ENCODE measurements at places on chromosomes 7 and 10.

DNA sequence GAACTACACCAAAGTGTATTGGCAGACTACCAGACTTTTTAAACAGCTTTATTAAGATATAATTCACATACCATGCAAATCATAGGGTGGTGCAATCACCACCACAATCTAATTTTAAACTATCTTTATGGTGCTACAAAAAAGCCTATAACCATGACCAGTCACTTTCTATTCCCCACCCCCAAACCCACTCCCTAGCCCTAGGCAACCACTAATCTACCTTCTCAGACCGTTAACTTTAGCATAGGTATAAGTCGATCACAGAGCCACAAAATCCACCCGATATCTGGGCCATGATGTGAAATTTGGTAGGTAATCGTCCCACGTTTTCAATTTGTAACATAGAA, 536 bp upstream of the POM121 start:
- no peak for DNase-seq

DNA sequence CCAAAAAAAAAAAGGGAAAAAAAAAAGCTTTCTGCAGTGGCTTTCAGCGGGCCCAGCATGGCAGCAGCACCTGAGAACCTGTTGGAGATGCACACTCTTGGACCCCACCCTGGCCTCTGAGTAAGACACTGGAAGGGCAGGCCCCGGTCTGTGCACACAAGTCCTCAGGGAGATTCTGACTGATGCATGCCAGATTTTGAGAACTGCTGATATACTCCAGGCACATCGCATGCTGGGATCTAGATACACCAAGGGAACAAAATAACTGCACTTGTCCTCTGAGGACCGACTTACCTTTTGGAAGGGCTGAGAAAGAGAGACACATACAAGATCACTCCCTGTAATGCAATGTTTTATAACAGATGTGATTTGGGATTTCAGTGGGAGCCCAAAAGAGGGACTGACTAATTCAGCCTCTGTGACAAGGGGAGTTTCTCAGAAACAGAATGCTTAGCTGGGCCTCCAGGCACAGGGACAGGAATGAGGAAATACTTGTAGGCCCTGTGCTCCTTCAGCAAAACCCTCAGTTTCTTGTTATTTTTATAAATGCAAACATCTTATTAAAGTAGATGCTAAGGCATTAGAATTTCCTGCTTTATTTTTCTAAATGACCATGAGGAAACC, 8.2 kb downstream of the EGFR start:
- no peak for DNase-seq

- DNase-seq, result peak; percentile 36
Observed at GRCh38 chr10:68348265-68348741, 15.6 kb upstream of the PBLD start.

- DNase-seq, result no peak
Observed at GRCh38 chr7:148245381-148245780, 345.2 kb upstream of the C7orf33 start.

DNA sequence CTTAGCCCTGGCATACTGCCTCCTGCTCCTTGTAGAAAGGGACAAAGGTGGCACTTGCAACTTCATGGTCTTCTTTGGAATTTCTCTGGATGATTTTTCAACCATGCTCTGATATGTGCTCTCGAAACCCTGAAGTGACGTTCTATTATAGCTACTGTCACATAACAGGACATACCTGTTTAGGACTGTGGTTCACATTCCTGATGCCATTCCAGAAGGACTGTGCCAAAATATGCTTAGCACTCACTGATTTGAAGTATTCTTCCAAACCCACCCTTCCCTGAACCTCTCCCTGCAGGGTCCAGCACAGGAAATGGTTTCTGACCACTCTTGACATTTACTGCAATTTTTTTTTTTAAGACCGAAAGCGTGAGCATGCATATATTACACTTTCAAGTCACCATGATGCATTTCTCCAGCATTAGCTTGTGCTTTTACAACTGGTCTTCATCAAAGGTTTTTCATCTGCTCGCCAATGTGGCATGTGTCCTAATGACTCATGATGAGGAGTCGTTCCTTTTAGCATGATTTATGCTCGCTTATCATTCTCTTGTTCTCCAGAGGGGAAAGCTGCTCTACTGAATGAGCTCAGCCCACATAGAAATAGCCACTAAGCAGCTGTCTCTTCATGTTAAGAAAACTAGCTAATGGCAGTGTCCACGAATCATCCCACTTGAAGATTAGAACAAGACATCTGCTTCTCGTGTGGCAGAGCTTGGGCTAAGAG, 135.2 kb downstream of the ADAM12 start:
- DNase-seq, result no peak

- no peak for DNase-seq
Observed at GRCh38 chr7:122605929-122606328, 93.0 kb downstream of the RNF133 start.

GRCh38 chr10:26380815-26381214, 57.3 kb upstream of the APBB1IP start:
- DNase-seq, result no peak

- no peak for DNase-seq
Observed at GRCh38 chr10:20760460-20760859, 136.7 kb downstream of the NEBL start.

GRCh38 chr7:31735991-31736982, 49.3 kb downstream of the PPP1R17 start:
- DNase-seq, result peak; percentile 73

DNA sequence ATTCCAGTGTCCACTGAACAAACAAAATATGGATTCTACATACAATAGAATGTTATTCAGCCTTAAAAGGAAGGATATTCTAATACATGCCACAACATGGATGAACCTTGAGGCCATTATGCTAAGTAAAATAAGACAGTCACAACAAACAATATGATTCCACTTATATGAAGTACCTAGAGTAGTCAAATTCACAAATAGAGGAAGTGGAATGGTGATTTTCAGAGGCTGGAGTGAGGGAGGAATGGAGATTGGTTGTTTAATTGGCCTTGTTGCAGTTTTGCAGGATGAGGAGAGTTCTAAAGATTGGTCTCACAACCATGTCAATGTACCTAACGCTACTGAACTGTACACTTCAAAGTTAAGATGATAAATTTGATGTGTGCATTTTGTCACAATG, 119.6 kb downstream of the CHN2 start:
- no peak for DNase-seq

DNA sequence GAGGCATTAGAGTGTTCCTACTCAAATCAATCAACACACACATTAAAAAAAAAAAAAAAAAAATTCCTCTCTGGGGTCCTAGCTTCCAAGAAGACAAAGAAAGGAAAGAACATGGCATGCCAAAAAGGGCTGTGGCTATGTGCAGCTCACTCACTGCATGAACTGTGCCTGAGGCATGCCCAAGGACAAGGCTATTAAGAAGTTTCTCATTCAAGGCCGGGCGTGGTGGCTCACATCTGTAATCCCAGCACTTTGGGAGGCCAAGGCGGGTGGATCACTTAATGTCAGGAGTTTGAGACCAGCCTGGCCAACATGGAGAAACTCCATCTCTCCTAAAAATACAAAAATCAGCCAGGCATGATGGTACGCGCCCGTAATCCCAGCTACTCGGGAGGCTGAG, 41.9 kb upstream of the PPP3CB start:
- DNase-seq, result no peak

DNA sequence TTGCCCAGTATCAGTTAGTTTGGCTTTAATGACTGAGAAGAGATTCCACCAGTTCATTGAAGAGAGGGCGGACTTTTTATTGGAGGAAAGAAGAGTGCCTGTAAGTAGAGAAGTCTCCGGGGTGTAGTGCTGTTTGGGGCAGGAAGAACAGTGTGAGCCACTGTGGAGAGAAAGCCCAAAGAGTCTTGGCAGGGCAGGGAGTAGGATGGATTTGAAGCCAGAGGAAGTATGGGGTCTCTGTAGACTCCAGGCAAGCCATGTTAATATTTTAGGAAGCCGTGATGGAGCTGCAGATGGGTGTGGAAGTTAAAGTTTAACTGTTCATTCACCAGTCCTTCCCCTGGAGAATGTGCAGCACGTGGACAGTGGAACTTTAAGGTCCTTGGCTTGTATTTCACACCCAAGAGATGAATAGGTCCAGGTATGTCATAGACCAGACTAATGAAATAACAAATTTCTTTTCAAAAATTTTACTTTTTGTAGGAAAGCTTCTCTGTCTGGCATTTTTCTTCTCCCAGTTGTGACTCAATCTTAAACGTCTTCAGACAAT, 54.1 kb downstream of the TCF7L2 start:
- DNase-seq, result no peak

DNA sequence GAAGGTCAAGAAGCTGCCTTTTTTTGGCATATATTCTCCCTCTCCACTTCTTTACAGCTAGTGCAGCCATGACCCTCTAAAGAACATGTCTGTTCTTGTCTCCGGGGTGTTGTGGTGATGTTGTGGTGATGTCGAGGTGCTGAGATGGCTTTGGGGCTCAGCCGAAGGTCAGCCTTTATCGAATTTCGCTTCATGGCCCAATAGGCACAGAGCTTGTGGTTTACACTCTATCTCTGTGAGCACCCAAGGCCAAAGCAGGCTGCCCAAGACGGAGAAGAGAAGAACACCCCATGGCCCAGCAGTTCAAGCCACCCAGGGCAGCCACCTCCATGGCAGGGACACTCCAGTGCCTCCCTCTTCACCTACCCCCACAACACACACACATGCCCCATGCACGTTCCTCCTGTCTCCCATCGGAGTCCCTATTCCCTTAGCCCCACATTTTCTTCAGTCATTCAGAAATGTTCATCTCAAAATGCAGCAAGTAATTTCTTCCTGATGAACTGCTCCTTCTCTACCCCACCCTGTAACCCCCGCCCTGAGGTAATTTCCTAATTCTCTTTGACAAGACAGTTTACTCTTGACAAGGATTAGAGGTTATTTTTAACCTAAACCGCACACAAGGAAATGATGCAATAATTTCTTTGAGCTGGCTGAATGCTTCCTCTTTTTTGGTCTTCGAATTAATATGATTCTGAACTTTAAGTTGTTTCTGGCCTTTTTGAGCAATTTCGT, 18.6 kb upstream of the ADRB1 start:
- DNase-seq, result no peak

- no peak for DNase-seq
Observed at GRCh38 chr10:33106767-33107166, 148.7 kb upstream of the ITGB1 start.

- DNase-seq, result no peak
Observed at GRCh38 chr10:110035070-110035921, 27.5 kb downstream of the ADD3 start.

- no peak for DNase-seq
Observed at GRCh38 chr7:70736715-70737460, 395.1 kb upstream of the GALNT17 start.

GRCh38 chr10:126092366-126093215, 196.2 kb downstream of the FANK1 start:
- DNase-seq, result no peak

DNA sequence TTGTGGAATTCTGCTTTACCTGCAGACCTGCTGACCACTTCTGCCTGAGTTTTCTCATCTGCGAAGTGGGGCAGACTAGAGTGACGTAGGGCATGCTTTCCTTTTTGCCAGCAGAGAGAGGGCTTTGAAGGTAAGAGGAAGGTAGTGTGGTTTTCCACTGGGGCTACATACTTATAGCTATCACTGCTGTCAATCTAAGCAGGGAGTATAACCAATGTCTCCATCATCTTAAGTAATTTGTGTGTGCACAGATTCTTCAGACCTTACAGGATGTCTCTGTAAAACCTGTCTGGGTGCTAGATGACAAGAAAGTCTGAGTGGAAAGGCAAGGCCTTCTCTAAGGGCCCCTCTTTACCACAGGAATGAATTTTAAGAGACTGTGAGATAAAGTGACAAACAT, 106.8 kb downstream of the RBM20 start:
- no peak for DNase-seq

GRCh38 chr7:3440509-3440908, 139.5 kb downstream of the SDK1 start:
- DNase-seq, result no peak

DNA sequence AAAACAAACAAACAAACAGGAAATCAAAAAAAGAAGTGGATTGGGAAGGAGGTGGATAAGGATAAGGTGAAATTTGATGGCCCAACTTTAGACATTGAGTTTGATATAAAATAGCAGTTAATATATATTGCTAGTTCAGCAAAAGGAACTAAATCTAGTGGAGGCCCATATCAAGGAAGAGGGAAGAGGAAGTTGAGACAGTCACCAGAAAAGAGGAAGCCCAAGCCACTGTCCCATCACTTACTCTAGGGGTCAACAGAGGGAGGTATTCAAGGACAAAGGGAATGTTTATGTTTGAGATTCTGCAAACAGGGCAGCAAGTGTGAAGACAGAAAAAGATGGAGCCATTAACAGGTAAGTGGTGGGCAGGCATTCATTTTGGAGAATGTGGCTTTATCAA, 3.7 kb downstream of the LAMTOR4 start:
- DNase-seq, result no peak

- DNase-seq, result no peak
Observed at GRCh38 chr7:129525225-129525862, 23.0 kb downstream of the SMKR1 start.

DNA sequence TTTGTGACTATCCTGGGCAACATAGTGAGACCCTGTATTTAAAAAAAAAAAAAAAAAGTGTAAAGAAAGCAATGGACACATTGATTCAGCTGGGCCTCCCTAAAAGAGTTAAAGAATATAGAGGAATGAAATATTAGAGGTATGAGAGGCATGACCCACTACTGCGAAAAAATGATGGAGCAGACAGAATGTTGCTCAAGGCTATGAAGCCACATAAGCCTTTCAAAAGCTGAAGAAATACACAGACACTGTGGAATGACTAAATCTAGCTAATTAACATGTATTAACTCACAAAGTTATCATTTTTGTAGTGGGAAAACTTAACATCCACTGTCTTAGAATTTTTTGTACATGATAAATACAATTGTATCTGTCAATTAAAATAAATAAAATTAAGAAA, 107.3 kb downstream of the HGF start:
- no peak for DNase-seq

DNA sequence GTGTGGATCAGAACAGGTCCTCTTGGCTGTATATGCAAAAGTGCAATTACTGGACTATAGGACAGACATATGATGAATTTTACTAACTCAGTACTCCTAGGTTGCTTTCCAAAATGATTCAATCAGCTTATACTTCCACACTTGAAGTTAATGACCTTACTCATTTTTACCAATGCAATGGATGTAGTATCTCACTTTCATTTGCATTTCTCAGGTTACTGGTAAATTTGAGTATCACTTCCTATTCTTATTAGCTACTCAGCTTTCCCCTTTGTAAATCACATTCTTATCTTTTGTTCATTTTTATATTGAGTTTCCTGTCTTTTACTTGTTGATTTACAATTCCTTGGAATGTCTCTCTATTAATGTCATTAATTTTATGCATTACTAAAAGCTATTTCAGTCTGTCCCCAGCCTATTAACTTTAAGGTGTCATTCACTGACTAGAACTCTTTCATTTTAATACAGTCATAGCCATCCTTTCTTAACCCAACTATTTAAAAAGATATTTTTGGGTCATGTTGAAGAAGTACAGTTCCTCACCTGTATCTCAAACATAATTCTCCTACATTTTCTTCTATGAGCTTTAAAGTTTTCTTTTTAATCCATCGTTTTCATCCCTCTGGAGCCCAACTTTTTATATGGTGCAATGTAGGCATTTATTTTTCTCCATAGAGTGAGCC, 88.6 kb downstream of the VIM start:
- no peak for DNase-seq
